ENCODE measurements at places on chromosomes 12 and 14.

GRCh38 chr14:98962118-98962517 is 309.9 kb downstream of the BCL11B start:
- no peak for DNase-seq

DNA sequence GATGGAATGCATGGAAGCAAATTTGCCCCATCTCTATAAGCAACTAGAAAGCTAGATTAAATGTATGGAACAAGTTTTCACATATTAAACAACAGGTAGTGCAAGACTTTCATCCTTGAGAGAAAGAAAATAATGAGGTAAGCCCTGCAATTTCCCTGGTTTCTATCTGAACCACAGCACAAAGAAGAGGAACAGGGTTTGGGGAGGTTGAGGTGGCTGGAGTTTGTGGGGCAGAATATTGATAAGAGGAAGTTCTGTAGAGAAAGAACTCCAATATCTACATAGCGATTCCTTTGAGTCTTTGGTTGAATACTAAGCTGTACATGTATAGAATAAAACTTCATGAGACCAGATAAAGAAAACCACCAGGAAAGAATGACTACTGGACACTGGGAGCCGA is 96.3 kb upstream of the CCND2 start:
- no peak for DNase-seq

DNA sequence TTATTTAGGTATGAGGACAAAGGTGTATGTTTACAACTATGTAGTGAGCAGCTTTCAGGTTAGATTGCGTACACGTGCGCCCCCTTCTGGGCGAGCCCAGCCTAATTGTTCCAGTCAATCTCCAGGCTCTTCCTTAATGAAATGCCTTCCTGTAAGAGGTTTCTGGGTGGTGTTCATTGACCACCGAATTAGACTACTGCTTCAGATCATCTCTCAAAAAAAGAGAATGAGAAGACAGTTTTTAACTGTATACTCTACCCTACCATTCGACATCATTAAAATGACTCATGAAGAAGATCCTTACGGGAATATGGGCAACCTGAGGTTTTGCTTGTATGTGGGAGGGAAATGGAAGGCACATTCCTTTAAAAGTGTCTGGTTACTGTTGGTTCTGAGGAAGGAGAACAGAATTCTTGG is 2.1 kb downstream of the LUM start:
- peak; percentile 44 for DNase-seq

DNA sequence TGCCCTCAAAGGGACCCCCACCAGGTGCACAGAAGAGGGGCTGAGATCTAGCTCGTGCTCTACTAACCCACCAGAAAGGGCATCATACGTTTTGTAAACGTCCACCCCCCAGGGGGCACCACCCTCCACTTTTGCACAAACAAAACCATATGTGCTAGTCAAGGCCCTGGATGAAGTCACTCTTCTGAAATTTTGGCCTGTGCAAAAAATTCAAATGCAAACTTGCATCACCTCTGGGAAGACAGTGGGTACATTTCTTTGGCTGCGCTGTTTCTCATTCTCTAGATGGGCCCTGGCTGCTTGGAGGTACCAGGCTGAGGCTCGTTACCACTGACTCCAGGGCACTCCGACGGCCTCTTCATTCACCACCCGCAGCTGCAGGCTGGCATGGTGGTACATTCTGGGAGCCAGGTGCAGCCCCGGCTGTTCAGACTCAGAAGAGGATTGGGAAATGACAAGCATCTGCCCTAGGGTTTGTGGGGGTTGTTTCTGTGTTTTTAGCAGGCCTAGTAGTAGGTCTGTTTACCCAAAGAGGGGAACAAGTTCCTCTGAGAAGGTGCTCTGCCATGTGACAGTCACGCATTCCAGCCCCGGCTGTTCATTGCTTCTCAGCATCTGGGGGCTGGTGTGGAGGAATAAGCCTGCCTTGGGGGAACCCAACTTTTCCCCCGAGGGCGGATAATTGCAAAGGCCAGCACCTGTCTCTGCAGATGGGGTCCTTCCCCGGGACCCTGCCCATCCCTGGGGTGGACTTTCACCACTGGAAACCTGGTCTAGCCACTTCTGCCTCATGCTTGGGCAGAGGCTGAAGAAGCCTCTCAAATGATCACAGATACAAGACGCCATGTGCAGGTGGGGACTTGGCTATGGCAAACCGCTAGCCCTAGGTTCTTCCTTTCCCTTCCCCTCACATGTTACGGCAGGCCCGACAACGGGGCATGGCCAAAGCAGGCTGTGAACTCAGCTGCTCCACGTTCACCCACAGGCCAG is 147.6 kb downstream of the DPF3 start:
- no peak for DNase-seq

- no peak for DNase-seq
Observed at GRCh38 chr14:90871605-90872233, 55.5 kb upstream of the TTC7B start.

GRCh38 chr12:43318021-43318420 is 234.0 kb downstream of the ADAMTS20 start:
- DNase-seq, result no peak

DNA sequence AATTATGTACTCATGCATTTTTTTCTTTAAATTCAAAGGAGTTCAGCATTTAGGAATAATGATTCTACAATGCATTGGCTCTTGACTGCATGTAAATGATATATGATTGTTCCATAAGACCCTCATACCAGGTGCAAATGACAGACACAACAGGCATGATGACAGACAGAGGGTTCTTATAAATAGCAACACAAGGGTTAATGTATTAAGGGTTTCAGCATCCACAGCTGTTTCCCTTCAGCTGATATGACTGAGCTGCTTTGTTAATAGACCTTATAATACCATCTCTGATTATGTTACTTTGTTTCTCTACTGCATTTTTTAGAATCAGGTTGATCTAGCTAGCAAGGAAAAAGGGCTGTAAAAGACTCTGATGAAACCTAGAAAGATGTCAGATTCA is 90.8 kb upstream of the TMTC2 start:
- DNase-seq, result no peak

- no peak for DNase-seq
Observed at GRCh38 chr12:112153181-112153892, 28.0 kb downstream of the TRAFD1 start.

DNA sequence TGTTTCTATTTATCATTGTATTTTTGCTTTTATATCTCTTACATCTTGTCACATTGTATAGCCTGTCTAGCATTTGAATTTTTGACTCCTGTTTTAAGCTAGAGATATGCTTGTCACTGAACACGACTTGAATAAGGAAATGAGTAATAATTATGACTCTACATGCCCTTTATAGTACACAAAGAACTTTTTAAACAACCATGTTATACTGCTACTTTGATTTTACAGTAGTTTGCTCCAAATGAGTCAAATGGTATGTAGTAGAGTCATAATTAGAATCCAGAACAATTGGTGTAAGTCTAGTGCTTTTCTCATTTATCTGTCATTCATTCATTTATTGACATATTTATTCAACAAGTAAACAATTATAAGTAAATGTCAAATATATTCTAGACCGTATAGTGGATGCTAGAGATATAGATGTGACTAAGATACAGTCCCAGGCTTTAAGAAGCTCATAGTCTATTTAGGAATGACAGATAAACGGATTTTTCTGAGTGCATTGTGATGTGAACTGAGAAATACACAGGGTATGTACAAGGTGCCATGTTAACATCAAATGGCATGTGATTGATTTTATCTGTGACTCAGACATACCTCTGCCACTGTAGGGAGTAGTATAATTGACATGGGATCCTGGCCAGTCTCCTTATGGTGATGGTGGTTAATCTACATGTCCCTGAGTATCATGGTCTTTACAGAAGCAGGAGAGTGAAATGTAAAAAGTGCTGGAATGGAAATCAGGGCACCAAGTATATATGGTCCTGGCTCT is 799.7 kb downstream of the DIO2 start:
- DNase-seq, result no peak

All from stimulated activated CD4-positive, alpha-beta T cell treated with anti-CD3 and anti-CD28 coated beads, Interleukin-12 subunit alpha, Interleukin-12 subunit beta, amount 100 ng/mL, for 48 hours (primary cell).